Urothelium cell line (cell line): ENCODE measurements at places on chromosomes 7 and 10.

- no peak for DNase-seq
These were observed 75.3 kb upstream of the CC2D2B start for GRCh38 chr10:95832216-95833041.

DNA sequence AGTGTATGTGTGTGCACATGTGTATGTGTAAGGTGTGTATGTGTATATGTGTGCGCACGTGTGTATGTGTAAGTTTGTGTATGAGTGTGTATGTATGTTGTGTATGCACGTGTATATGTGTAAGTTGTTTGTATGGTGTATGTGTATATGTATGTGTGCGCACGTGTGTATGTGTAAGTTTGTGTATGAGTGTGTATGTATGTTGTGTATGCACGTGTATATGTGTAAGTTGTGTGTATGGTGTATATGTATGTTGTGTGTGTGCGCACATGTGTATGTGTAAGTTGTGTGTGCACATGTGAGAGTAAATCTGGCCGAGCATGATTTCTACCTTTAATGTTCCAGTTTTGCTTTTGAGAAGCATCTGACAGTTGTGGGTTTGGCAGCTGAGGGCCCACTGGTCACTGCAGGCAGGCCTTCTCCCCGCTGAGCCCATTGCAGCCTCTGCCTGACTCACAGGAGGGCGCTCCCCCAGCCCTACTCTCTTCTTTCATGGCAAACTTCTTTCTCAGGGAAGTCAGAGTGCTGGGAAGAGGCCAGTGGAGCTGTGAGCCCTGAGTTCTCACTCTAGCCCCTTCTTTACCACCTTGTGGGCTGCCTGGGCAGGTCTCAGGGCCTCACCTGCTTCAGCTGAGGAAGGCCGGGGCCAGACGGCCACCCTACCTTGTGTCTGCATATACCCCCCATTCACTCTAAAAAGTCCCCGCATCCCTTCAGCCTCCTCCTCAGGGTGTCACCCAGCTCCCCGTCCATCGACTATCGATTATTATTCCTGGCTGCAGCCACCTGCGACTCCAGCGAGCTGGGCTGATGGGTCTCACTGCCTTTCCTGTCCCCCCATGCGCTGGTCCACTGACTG lies 11.2 kb downstream of the WDR86 start:
- no peak for DNase-seq

- DNase-seq, result no peak
These were observed 134.3 kb upstream of the ASAH2 start for GRCh38 chr10:50385624-50386023.

DNA sequence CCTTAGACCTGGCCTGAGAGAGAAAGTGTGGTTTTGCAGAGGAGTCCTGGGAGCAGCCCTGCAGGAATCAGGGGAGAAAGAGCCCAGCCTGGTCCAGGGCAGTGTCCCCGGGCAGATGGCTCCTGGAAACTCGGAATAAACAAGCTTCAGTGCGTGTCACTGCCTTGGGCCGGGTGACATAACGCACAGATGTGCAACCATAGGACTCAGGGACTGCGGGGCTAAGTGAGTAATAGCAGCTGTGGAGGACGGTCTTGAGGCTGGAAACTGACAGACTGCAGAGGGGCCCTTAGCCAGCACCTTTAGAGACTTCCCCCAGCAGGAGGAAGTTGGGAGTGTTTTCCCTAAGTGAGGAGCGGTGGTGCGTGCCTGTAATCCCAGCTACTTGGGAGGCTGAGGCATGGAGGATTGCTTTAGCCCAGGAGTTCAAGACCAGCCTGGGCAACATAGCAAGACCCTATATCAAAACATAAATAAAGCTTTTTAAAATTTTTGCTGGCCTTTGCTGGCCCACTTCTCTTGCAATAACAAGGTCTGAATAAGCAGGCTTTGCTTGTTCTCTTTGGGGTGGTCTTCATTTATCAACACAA lies 5.3 kb upstream of the CLIP2 start:
- DNase-seq, result no peak

- DNase-seq, result peak; percentile 27
These were observed 373 bp downstream of the PAXIP1 start for GRCh38 chr7:155002411-155003091.
